Hepatocyte (in vitro differentiated cells): ENCODE measurements at places on chromosomes 12 and 14. TPM values are rescaled to one million over a fixed set of nuclear protein-coding genes. Genes with fewer than 3 reads are reported as not detected.

GRCh38 chr14:77306416-77306815 is 14.3 kb downstream of the POMT2 start:
- peaks cover 28% of the 10 kb centered on the region for H3K4me1 ChIP-seq
- H3K4me3 ChIP-seq: no peak overlapping the region
- H3K27ac ChIP-seq: peak overlapping the region; percentile 24
- H3K27me3 ChIP-seq: no peaks in the 10 kb centered on the region

- H3K4me1 ChIP-seq: peaks cover 15% of the 10 kb centered on the region
- H3K4me3 ChIP-seq: no peak overlapping the region
- no peaks in the 10 kb centered on the region for H3K27me3 ChIP-seq
- H3K27ac ChIP-seq: peak overlapping the region; percentile 44
These were observed 12.2 kb upstream of the ITPR2 start for GRCh38 chr12:26845057-26845666.

DNA sequence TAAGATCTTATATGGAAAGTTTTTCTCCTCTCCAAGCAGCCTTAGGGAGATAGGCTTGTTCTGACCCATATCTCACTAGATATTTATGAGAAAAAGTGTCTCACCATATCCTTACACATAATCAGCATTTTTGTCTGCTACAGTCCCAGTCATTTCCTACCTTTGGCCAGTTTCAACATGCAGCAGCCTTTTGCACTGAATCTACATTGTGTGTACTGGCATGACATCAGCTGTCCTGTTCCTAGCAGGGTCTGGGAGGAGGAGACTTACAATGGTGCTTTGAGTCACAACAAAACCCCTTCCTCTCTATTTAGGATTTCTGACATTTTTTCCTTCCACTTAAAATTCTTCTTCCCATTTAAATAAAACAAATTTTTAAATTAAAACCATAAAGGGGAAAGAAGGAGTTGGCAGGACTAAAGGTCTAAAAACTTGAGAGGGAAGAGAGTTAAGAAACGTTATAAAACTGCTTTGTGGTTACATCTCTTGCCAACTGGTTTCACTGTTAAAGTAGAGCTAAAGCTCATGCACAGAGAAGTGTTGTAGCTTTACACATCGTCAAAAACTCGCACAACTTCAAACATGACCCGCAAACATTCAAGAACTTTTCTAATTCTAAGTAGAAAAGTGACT is 53.3 kb upstream of the CERS5 start:
- peak overlapping the region; percentile 91 for H3K27ac ChIP-seq
- no peaks in the 10 kb centered on the region for H3K27me3 ChIP-seq
- H3K36me3 ChIP-seq: no peaks in the 10 kb centered on the region

- H3K36me3 ChIP-seq: no peaks in the 10 kb centered on the region
- no peak overlapping the region for H3K27ac ChIP-seq
- H3K27me3 ChIP-seq: no peaks in the 10 kb centered on the region
- no peaks in the 10 kb centered on the region for H3K4me1 ChIP-seq
- no peak overlapping the region for H3K4me3 ChIP-seq
- DNase-seq: no peak
These were observed 228.8 kb upstream of the DDHD1 start for GRCh38 chr14:53381895-53382294.

FOXJ2 gene
- 7.1 and 10.0 TPM in 2 replicates for total RNA-seq

GRCh38 chr14:65432361-65432948 is 19.9 kb downstream of the FUT8 start:
- H3K4me1 ChIP-seq: no peaks in the 10 kb centered on the region
- DNase-seq: no peak
- H3K27ac ChIP-seq: peak overlapping the region; percentile 32
- no peaks in the 10 kb centered on the region for H3K36me3 ChIP-seq

- no peaks in the 10 kb centered on the region for H3K36me3 ChIP-seq
- DNase-seq: peak; percentile 96
- H3K27me3 ChIP-seq: peaks cover 73% of the 10 kb centered on the region
- H3K4me1 ChIP-seq: peaks cover 11% of the 10 kb centered on the region
- no peak overlapping the region for H3K4me3 ChIP-seq
These were observed 5.1 kb downstream of the CISTR start for GRCh38 chr12:53746592-53747092.

DNA sequence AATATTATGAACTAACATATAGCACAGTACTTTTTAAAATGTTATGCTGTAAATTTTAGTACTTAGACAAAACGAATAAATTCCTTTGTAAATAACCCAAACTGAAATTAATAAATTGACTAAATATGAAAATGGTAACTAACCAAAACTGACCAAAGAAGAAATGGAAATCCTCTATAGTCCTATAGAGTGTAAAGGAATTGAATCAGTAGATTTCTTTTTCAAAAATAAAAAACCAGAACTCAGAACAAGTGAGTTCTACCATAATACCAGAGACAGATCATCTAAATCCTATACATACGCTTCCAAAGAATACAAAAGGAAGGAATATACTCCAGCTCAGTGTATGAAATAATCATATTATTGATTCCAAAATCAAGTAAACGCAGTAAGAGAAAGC is 39.8 kb downstream of the TMPRSS12 start:
- no peak for DNase-seq
- H3K4me3 ChIP-seq: no peak overlapping the region
- H3K4me1 ChIP-seq: no peaks in the 10 kb centered on the region

DNA sequence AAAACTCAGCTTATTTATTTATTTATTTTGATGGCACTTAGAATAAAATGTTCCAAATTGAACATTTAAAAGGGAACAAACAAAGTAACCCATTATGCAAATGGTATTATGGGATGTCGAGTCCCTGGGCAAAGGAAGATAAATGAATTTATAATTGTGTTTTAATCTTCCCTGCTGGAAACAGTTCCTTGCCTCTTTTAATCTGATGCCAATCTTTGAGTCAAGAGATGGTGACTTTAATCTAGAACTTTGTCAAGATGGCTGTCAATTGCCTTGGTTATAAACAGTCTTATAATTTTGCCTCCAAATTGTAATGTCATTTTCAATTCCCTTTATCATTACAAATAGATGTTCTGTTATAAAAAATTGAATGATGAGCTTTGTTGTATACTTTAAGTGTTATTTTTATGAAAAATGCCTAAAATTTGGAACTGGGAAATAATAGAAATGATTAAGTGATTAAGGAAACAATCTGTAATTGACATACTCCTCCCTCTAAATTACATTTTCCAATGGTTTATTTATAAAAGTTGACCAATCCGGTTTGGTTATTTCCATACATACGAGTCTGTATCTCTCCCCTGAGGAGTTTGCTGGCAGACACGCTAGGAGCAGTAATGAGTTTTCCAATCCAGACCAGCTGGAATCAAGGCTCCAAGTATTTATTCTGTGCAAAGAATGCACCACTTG is 134.9 kb upstream of the FRMD6 start:
- H3K4me1 ChIP-seq: no peaks in the 10 kb centered on the region
- H3K4me3 ChIP-seq: no peak overlapping the region
- no peak overlapping the region for H3K27ac ChIP-seq
- H3K36me3 ChIP-seq: no peaks in the 10 kb centered on the region

DNA sequence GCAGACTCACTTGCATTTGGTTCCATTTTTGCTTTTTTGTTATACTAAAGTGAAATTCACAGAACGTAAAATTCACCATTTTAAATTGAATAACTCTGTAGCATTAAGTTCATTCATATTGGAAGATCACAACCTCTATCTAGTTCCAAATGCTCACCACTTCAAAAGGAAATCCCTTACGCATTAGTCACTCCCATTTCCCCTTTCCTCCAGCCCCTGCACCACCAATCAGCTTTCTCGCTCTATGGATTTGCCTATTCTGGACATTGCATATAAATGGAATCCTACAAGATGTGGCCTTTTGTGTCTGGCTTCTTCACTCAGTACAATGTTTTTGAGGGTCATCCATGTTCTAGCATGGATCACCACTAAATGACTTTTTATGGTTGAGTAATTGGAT is 294.5 kb downstream of the KSR2 start:
- H3K27me3 ChIP-seq: peaks cover under 1% of the 10 kb centered on the region
- no peak overlapping the region for H3K27ac ChIP-seq
- no peaks in the 10 kb centered on the region for H3K4me1 ChIP-seq
- H3K4me3 ChIP-seq: no peak overlapping the region
- no peak for DNase-seq
- H3K36me3 ChIP-seq: no peaks in the 10 kb centered on the region

DNA sequence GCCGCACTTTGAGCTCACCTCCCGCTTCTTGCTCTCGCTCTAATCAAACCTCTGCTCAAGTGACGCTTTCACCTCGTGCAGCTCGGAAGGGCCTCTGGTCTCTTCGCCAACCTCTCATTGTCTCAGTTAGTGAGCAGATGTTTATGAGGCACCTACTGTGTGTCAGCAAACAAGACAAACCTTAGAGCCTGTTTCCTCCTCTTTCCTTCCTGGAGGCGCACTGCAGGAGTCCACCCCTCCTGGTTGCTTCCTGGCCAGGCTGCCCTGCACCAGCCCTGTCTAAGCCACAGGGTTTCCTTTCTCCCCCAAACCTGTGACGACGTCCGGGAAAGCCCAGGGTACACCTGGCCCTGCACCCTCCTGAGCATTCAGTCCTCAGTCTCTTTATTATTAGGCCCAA is 84.2 kb downstream of the PHETA1 start:
- no peak overlapping the region for H3K27ac ChIP-seq
- H3K4me3 ChIP-seq: no peak overlapping the region
- no peaks in the 10 kb centered on the region for H3K36me3 ChIP-seq
- H3K27me3 ChIP-seq: no peaks in the 10 kb centered on the region
- no peaks in the 10 kb centered on the region for H3K4me1 ChIP-seq
- no peak for DNase-seq

- no peaks in the 10 kb centered on the region for H3K4me1 ChIP-seq
- no peak overlapping the region for H3K27ac ChIP-seq
These were observed 10.1 kb upstream of the MANSC4 start for GRCh38 chr12:27790179-27790578.

ADAMTS20 gene
- 0.36 and 1.2 TPM in 2 replicates for total RNA-seq

PTGES3 gene
- 128 and 142 TPM in 2 replicates for total RNA-seq

ADCY4 gene
- total RNA-seq: 0.63 and 1.4 TPM in 2 replicates

ZC2HC1C gene
- total RNA-seq: 1.7 and 14.9 TPM in 2 replicates

DNA sequence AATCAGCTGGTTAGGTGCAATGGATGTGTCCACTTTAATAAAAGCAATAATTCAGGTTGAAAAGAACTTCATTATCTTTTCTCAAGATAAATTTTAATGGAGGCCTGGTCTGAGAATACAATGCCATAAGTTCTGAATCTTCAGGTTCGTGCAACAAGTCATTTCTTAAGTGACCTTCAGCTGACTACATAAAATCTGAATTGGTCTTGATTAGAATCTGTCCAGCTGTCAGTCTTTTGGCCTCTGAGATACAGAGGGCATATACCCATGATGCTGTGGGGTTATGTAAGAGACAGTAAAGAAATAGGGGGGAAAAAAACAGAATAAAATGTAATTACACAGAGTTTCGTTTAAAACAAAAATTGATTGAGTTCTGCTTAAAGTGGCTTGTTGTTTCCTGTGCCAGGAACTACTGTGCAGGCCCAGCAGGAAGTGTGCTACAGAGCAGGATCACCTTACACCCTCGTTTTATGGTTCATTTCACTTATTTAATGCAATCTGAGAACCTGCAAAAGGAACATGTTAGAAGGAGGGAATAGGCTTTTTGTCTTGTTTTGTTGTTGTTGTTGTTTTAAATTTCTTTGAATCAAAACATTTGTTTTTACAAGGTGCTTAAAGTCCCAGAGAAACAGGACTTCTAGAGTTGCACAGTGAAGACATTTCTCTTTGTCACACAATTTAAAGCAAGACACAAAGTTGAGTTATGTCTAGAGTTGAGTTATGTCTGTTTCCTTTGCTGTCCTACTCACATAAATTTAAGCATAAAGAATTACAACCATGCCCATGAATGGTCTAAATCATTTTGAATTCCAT is 64.2 kb downstream of the LGR5 start:
- no peaks in the 10 kb centered on the region for H3K4me1 ChIP-seq
- no peaks in the 10 kb centered on the region for H3K36me3 ChIP-seq
- no peak for DNase-seq
- no peak overlapping the region for H3K27ac ChIP-seq
- no peaks in the 10 kb centered on the region for H3K27me3 ChIP-seq

DNA sequence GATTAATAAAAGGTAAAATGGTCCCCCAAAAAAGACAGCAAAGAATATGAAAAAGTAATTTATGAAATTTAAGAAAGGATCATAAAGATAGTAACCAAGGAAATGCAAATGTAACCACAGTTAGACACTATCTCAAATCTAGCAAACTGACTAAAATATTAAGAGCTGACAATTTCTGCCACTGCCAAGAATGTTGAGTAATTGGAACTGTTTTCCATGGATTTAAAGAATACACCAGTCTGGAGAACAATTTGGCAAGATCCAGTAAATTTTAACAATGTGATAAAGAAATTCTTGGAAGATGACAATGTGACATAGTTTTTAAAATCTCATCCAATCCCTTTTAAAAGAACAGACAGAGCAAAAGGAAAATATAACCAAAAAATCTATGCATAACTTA is 798.0 kb upstream of the MGAT4C start:
- DNase-seq: no peak
- no peak overlapping the region for H3K27ac ChIP-seq
- H3K36me3 ChIP-seq: no peaks in the 10 kb centered on the region
- no peaks in the 10 kb centered on the region for H3K27me3 ChIP-seq

- no peak overlapping the region for H3K27ac ChIP-seq
- no peaks in the 10 kb centered on the region for H3K36me3 ChIP-seq
- DNase-seq: no peak
- H3K4me1 ChIP-seq: no peaks in the 10 kb centered on the region
These were observed 55.1 kb downstream of the SERPINA10 start for GRCh38 chr14:94237983-94238382.

GRCh38 chr12:121678716-121679300 is 9.4 kb upstream of the MORN3 start:
- no peaks in the 10 kb centered on the region for H3K27me3 ChIP-seq
- DNase-seq: no peak
- no peaks in the 10 kb centered on the region for H3K36me3 ChIP-seq

RNF212B gene
- total RNA-seq: 0.17 and 1.2 TPM in 2 replicates

POLR3B gene
- total RNA-seq: 9.6 and 10.4 TPM in 2 replicates

GRCh38 chr14:95895720-95896119 is 19.1 kb downstream of the TUNAR start:
- peaks cover 22% of the 10 kb centered on the region for H3K27me3 ChIP-seq
- H3K4me1 ChIP-seq: no peaks in the 10 kb centered on the region
- H3K27ac ChIP-seq: no peak overlapping the region
- no peaks in the 10 kb centered on the region for H3K36me3 ChIP-seq
- H3K4me3 ChIP-seq: no peak overlapping the region

KRT2 gene
- not detected in 2 replicates for total RNA-seq

GRCh38 chr12:117408161-117408791 is 46.9 kb upstream of the NOS1 start:
- H3K36me3 ChIP-seq: no peaks in the 10 kb centered on the region
- peak; percentile 61 for DNase-seq
- no peaks in the 10 kb centered on the region for H3K27me3 ChIP-seq
- no peak overlapping the region for H3K27ac ChIP-seq
- H3K4me1 ChIP-seq: no peaks in the 10 kb centered on the region

DNA sequence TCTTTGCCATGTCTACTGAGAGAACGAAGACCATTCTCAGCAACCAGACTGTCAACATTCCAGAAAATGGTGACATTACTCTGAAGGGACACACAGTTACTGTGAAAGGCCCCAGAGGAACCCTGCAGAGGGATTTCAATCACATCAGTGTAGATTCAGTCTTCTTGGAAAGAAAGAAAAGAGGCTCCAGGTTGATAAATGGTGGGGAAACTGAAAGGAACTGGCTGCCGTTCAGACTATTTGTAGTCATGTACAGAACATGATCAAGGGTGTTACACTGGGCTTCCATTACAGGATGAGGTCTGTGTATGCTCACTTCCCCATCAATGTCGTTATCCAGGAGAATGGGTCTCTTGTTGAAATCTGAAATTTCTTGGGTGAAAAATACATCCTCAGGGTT is 29.7 kb upstream of the PSMA6 start:
- H3K27ac ChIP-seq: no peak overlapping the region
- DNase-seq: no peak
- no peak overlapping the region for H3K4me3 ChIP-seq
- no peaks in the 10 kb centered on the region for H3K4me1 ChIP-seq
- no peaks in the 10 kb centered on the region for H3K36me3 ChIP-seq

DHRS2 gene
- total RNA-seq: 10.4 and 13.2 TPM in 2 replicates
